Gastroesophageal sphincter (tissue), 4 donors: ENCODE measurements at places on chromosomes 13 and 19. TPM values are rescaled to one million over a fixed set of nuclear protein-coding genes. Genes with fewer than 3 reads are reported as not detected.

Gene CACTIN
- 28.5 TPM for total RNA-seq

Gene THSD8
- not detected for total RNA-seq

Gene EMP3
- total RNA-seq = 36.3 TPM

Gene FFAR1
- not detected for total RNA-seq

Gene FRY
- 128 TPM for total RNA-seq

- no peak for ATAC-seq
These were observed 4.3 kb upstream of the GZMM start for GRCh38 chr19:539429-540030.

- ATAC-seq = peak; percentile 26
These were observed 692 bp upstream of the ZNF580 start for GRCh38 chr19:55640043-55640576.

DNA sequence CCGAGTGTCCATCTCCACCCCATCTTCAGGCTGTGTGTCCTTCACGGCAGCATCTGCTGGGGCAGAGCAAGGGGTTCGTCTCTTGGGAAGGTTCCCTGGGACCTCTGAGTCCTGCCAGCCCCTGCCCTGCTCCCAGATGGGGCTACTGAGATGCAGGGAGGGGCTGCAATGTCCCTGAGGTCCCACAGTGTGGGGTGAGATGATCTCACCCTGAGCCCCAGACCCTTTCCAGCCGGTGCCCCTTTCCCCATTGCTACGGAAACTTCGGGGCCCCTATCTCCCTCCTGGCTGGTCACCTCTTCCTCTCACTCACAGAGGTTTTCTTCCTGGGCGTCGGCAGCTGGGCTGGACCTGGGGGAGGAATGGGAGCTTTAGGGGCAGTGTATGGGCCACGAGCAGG is 5.0 kb downstream of the LILRB2 start:
- ATAC-seq = no peak

GRCh38 chr13:111575276-111575675 is 254.8 kb downstream of the TEX29 start:
- ATAC-seq = no peak

GRCh38 chr13:100387416-100387815 is 201.2 kb downstream of the GGACT start:
- ATAC-seq = no peak

GRCh38 chr13:75299913-75300862 is 181.8 kb downstream of the TBC1D4 start:
- ATAC-seq = no peak

GRCh38 chr13:32035716-32036115 is 4.1 kb downstream of the FRY start:
- ATAC-seq = no peak

GRCh38 chr19:37988758-37989635 is 82.0 kb downstream of the SIPA1L3 start:
- no peak for ATAC-seq

DNA sequence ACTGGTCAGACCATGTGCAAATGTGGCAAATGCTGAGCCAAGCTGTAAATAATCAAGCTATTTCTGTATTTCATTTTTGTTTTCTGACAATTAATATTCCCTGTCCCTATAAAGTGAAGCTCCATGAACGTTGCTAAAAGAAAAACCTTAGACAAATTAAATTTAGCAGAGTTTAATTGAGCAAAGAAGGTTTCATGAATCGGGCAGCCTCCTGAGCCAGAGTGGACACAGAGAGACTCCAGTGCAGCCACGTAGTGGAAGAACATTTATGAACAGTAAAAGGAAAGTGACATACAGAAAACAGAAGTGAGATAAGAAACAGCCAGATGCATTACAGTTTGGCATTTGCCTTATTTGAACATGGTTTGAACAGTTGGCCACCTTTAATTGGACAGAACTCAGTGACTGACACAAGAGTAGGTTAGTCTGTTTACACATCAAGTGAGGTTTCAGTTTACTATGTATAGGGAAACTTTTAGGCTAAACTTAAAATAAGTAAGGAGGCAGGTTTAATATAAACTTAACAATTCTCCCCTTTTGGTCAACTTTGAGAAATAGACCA is 69.7 kb downstream of the UFM1 start:
- no peak for ATAC-seq

DNA sequence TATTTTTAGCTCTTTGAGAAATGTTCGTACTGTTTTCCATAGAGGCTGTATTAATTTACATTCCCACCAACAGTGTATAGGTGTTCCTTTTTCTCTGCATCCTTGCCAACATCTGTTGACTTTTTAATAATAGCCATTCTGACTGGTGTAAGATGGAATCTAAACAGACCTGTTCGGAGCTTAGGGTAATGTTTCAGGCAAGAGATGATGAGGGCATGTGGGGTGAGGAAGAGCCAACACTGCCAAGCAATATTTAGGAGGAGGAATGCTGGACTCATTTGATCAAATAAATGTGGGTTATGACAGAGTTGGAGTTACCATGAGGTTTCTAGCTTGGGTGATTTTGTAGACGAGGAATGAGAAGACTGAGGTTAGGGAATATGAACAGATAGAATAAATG is 382.9 kb downstream of the KLF12 start:
- ATAC-seq = no peak

DNA sequence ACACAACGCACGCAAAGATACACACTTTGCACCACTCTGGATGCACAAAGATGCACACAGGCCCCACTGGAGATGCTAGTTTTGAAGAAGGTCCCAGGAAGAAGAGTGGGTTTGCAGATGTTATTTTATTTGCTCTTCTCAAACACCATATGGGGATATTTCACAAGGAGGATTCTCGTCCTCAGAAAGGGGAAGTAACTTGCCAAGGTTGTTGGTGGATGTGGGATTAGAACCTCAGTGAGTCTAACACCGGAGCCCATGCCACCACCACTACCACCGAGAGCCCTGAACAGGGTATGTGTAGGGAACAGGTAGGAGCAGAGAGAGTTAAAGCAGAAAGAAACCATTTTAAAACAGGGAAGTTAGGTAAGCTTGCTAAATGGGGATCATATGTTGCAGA is 9.6 kb upstream of the CEACAM6 start:
- no peak for ATAC-seq

DNA sequence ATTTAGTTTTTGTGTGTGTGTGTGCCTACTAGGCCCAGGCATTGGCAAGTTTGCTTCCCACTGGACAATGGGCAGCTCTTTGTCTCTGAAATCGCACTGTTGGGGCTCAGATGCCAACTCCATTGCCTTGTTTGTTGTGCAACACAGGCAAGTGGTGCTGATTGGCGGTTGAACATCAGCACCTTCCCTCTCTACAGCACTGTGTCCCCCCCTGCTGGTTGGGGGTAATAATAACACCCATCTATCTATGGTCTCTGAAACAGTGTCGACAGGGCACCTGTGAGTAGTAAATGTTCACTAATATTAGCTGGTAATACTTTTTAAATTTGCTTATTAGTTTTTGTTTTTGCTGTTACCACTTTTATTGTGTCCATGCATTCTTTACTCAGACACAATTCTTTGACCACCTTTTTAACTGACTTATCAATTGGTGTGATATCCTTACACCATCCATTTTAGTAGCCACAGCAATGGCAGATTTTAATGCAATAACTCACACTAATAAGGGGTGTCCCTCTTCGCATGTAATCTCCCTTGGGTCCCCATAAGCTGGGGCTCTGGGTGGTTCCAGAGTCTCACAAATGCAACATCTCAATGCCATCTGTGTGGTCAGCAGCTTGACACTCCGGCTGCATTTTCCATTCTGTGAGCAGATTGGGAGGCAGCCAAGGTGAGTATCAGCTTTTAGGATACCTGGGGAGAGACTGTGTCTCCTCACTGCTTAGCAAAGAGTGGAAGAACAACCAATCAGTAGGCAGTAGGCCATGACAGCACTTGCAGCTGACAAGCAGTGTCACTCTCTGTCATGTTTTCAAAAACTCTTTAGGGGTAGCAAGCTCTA is 47.7 kb upstream of the UQCRFS1 start:
- ATAC-seq = no peak

- no peak for ATAC-seq
These were observed 6.4 kb upstream of the SPATA13 start for GRCh38 chr13:24153979-24154701.

DNA sequence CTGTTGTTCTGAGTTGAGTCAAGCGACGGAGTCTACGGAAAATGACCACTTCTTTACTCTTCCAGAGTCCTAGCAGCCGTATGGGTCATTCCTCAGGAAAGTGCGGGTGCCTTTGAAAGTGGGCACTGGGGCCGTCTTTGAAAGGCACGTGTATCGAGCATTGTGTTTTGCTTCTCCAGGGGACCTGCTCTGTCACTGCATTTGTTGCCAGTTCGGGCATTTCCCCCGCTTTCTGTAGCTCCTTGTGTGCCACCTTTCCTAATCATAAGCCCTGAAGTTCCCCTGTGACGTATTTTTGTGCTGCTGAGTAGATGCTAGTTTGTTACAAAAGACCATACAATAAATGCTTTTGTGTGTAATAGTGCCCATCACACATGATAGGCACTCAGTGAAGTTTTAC is 24.4 kb downstream of the SPATA13 start:
- no peak for ATAC-seq
